Endothelial cell (in vitro differentiated cells): ENCODE measurements at places on chromosomes 7 and 10.
A peak's percentile ranks its signal among the peaks of the same experiment; 100 is the strongest.

DNA sequence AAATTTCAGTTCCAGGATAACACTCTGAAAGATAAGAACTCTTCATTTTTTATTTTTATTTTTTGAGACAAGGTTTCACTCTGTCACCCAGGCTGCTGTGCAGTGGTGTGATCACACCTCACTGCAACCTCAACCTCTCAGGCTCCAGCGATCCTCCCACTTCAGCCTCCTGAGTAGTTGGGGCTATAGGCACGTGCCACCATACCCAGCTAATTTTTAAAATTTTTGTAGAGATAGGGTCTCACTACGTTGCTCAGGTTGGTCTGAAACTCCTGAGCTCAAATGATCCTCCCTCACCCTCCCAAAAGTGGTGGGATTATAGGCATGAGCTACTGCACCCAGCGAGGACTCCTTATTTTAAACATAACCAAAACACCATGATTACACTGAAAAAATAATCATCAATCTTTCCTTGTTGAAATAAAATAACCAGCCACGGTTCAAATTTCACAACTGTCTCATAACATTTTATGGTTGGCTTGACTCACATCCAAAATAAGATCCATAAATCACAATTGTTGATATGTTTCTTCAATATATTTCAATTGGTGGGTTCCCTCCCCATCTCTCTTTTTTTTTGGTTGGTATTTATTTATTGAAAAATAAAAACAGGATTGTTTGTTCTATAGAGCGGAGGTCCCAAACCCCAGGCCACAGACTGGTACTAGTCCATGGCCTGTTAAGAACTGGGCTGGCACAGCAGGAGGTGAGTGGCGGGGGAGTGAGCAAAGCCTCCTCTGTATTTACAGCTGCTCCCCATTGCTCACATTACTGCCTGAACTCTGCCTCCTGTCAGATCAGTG lies 60.1 kb upstream of the FAM171A1 start:
- no peak for DNase-seq

DNA sequence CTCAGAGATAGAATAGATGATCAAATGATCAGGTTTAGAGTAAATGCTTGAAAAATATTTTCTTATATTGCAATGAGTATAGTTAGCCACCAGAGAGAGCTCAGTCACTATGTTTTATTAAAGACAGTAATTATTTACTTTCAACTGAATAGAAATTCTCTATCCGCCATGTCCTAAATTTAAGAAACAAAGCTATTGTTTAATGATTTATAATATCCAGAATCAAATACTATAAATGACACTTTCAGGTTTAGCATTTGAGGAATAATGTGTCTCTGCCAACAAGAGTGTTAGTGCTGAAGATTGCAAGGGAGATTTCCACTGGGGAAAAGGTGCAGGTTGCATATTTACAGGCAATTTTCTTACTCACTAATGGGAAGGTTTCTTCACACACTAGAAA lies 184.7 kb downstream of the DGKB start:
- DNase-seq = no peak

DNA sequence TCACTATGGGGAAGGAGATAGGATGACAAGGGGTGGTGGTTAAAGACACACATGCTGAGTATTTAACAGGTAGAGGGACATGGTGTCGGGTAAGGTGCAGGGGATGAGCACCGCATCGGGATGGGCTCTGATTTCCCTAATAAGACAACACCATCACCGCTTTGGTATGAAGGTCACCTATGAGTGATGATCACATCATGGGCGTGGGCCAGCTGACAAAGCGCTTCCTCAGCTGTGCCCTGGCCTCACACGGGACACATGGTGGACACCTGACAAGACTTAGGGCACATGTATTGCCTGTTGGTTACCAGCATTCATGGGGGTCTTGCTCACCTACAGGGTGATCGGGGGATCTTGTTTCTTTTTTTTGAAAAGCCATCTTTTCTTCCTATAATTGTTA lies 12.8 kb downstream of the C7orf57 start:
- DNase-seq = no peak

- DNase-seq = no peak
These were observed 722.4 kb upstream of the POT1 start for GRCh38 chr7:125651823-125652528.

DNA sequence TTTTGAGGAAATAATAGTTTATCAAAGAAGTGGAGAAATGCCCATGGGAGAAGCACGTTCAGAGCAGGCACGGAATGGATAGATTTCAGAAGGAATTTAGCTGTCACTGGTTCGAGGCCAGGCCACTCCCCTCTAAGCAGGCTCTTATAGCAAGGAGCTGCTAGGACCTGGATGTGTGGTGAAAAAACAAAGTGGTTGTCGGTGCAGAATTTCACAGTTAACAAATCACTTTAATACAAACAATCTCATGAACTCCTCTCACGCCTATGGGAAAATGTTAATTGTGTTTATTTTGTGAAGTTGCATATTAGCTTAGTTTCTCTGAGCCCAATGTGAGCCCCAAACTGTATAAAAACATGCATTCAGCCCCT lies 176.3 kb downstream of the PKD1L1 start:
- no peak for DNase-seq

GRCh38 chr7:143222782-143223181 lies 945 bp downstream of the TAS2R40 start:
- no peak for DNase-seq

DNA sequence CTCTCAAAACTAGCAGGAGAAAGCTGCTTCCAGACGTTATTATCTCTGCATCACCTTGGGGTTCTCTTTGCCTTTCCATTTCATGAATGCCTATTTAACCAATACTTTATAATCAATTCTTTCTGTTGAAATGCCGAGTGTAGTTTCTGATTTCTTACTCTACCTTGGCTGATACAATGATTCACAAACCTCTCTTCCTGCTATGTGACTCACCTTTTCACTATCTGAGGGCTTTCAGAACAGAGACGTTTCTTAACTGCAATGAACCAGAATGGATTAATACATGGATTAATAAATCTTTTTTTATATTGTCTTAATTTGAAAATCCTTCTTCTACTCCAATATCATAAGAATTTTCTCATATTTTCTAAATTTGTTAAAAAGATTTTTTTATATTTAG lies 46.4 kb upstream of the ZNF746 start:
- no peak for DNase-seq

DNA sequence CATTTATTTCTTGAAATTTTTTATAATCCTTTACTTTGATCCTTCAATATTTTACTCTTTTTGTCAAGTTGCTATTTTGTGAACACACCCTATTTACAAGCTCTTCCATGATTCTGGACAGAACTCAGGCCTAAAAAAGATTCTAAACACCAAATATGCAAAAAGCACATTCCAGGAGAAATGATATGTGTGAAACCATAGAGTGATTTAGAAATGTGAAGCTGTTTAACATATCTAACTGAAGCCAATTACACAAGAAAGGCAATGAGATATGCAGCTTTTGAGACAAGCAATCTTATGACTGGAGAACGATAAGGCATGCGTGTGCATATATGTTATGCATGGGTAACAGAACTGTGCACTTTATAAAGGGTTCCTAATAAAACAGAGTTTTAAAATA lies 243.0 kb downstream of the CACNA2D1 start:
- DNase-seq = no peak

- DNase-seq = no peak
These were observed 272.2 kb downstream of the SNX13 start for GRCh38 chr7:17668122-17668521.

DNA sequence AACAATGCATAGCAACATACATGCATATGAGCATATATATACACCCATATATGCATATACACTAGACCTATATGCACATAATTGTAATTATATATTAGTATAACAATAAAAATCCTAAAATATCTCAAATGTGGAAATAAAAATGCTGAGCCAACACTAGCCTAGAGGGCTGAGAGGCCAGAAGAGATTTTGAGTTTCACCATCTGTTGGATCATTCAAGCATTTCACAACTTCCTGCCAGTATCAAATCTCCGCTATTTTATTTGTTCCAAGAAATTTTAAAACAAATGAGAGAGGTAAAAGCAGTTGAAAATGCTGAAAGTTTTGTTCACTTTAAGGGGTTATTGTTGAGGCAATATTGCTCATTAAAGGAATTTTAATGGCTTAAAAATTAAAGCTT lies 187.0 kb downstream of the PCDH15 start:
- no peak for DNase-seq

- no peak for DNase-seq
These were observed 22.6 kb downstream of the NKX2-3 start for GRCh38 chr10:99555371-99555770.

DNA sequence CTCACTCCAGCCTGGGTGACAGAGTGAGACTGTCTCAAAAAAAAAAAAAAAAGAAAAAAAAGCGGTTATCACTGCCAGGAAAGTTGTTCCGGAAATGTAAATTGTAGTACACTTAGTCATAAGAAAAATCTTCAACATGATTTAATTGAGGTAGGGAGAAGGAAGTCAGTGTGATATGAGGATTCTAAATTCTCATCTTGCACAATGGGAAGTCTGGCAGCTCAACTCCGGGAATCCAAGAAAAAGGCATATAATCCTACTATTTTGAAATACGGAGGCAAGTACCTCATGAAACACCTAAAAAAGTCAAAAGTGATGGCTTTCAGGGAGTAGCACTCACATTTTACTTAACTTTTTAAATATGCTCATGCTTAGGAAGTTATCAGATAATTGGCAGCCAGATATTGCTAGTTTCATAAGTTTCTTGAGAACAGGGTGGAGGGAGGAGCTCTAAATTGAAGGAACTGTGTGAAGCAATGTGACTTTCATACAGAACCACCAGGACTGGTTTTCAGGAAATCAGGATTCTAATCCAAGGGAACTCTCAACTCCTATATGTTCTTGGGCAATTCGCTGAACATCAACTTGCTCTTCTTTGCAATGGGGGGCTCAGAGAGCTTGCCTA lies 2.7 kb upstream of the C7orf25 start:
- DNase-seq = no peak

DNA sequence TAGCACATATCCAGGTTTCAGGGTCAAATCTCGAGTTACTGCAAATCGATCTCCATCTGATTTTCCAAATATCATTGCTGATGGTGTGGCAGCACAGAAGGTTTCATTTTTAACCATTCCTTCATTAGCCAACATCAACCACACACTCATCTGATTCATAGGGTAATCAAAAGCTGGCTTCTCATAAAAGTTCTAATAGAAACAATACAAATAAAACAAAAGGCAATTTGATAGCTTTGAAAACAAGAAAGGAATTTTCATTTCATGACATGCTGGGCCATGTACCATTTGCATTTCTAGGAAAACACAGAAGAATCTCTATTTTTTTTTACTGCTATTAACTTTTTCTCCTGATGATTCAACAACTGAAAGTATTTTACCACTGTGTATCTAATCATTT lies 147.7 kb upstream of the SLC26A5 start:
- DNase-seq = no peak

DNA sequence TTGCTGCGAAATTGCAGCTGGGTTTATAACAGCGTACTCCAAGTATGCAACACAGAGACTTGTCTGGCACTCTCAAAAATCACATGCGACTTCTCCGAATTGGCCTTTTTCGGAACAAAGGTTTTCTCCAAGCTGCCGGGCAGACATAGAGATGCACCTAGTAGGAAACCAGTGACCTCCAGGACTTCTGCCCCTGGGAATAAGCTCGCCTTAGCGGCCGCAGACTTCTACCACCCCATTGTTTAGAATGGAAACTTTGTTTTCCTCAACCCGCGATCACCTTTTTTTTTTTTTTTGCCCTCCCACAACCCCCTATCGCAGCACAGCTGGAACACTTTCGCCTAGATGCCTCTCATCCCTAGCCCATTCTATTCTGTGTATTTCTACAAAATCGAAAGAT lies 4.9 kb upstream of the HOXA10 start:
- DNase-seq = no peak

GRCh38 chr7:116672596-116673456 lies 830 bp downstream of the MET start:
- DNase-seq = no peak

DNA sequence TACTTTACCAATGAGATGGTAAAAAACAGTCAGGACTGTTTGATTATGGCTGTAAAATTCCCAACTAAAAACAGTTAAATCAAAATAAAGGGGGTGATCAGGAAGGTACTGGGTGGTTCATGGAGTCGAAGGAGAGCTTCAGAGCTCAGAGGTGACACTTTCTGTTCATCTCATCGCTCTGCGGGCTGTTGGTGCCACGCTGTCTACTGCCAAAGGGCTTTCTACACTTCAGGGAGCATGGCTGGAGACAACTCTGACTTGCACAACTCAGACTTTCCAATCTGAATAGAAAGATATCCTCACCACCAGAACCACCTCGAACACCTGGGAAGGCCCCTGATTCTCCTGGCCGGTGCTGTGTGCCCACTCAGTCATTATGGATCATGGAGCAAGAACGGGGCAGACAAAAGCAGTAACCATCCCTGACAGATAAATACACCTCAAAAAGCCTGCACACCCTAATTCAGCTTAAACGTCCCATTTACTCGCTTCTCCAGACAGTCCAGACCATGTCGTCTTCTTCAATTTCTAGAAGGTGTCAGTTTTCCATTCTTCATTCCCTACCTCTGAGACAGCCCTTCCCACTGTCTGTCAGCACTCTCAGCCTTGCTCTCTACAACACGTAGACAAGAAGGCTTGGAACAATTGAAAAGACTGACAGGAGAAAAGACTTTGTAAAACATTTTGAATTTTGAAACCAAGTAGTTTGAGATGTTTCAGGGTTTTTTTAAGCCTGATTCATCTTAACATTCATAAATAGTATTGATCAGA lies 348.7 kb upstream of the NFE2L3 start:
- DNase-seq = no peak

DNA sequence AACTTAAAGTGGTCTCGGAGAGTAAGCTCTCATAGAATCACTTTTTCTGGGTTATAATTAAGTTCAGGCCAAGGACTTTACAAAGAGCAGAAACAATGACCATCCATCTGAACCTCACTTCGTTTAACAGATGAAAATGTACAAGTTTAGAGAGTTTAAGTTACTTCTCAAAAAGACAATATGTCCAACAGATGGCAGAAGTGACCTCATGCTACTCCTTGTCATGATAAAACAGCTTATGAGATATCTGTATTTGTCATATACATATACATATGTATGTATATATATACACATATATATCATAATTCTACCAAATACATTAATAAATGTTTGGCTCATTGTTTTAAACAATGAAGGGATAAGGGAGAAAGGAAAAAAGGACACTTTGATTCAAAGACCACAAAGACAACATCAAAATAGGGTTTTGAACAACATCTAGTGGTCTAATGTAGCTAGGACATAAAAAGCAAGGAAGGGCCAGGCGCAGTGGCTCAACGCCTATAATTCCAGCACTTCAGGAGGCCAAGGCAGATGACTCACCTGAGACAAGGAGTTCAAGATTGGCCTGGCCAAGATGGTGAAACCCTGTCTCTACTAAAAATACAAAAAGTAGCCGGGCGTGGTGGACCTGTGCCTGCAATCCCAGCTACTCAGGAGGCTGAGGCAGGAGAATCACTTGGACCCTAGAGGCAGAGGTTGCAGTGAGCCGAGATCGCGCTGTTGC lies 17.8 kb downstream of the NAPEPLD start:
- DNase-seq = no peak

GRCh38 chr10:86151613-86152012 lies 215.0 kb downstream of the GRID1 start:
- DNase-seq = no peak

GRCh38 chr7:137343281-137343841 lies at the start of gene PTN:
PTN (minus strand) TSS chr7:137343733; CDS start chr7:137254973, 88,760 bp downstream.
- DNase-seq = peak; percentile 35
